ENCODE measurements at places on chromosomes 16 and 17.

GRCh38 chr17:322006-322780 lies 30.4 kb downstream of the RPH3AL start:
- DNase-seq = no peak

DNA sequence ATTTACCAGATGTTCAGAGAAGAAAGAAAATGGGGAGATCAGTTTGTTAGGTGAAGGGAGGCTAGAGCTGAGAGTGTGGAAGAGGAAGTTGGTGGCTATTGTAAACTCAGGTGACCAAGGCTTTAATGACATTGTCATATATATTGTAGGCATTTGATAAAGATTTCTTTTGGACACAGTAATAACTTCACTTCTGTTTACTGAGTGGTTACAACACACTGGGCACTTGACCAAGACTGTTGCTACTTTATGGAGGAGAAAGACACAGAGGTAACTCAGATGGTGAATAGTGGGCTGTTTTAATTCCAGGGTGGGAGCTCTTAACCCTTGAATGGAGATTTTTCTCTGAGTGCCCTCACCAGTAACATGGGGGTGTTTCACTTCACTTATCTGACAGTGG lies 46.0 kb downstream of the TNRC6A start:
- DNase-seq = no peak

DNA sequence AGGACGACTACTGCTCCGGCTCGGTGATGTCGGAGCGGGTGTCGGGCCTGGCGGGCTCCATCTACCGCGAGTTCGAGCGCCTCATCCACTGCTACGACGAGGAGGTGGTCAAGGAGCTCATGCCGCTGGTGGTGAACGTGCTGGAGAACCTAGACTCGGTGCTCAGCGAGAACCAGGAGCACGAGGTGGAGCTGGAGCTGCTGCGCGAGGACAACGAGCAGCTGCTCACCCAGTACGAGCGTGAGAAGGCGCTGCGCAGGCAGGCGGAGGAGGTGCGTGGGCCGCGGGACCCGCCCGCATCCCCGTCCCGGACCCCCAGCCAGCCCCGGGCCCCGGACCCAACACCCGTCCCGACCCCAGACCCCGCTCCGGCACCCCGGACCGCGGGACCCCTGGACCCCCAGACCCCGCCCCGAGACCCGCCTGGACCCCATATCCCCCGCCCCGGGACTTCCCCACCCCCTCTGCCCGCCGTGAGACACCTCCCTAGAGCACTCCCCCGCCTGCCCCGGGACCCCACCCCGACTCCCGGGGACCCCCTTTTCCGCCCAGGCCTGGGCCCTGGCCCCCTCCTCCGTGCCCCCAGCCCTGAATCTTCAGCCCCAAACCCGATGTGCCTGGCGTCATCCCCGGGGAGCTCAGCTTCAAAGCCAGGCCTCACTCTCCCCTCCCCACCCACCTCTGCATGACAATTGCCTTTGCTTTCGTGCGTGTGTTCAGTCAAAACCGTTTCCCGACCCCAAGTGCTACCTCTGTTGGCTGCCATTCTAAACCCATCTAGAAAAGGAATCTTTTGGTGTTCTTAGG lies 594 bp downstream of the MAPK8IP3 start:
- DNase-seq = peak; percentile 28

DNA sequence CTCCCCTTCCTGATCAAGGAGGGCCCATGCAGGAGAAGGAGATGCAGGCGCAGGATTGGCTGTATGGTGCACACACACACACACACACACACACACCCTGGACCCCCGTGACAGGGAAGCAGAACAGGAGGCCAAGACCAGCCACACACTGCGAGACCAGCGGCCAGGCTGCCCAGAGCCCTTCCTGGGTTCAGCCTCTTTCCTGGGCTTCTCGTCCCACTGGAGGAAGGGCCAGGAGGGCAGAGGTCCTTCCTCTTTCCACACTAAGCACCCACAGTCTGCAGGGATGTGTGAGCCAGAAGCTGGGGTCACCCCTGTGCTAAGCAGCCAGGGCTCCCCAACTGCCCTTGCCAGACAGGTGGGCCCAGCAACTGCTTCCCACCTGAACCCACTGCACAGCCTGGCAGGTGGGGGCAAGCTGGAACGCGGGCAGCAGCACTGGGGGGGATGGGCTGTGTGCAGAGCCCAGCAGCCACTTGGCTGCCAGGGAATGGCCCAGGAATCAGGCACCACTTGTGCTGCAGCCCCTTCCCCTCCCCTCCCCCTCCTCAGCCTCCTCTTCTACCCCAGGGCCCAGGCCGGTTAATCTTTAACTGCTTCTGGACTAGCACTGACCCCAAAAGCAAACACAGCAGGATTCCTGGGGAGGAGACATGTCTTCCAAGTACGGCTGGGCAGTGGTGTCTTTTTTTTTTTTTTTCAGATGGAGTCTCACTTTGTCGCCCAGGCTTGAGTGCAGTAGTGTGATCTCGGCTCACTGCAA lies 44.6 kb upstream of the SLC38A10 start:
- DNase-seq = no peak

GRCh38 chr17:10311131-10311530 lies 61.7 kb downstream of the MYH13 start:
- no peak for DNase-seq

DNA sequence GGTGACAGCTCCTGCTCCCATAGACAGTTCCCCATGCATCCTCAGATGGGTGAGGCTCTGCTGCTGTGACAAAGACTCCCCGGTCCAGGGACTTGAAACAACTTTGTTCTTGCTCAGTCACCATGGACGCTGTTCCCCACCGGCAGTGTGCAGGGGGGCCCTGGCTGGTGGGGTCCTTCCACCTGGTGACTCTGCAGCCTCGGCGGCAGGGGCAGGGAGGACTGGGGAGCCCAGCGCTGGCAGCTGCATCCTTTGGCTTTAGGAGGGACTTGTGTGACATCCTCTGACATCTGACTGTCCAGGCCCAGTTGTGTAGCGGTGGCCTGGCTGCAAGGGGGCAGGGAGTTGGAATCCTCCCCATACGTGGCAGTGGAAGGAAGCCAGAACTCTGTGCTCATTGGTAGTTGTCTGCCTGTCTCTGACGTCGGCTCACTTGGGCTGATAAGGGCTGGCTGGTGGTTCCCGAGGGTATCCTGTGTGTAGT lies 107.3 kb downstream of the CMIP start:
- no peak for DNase-seq

DNA sequence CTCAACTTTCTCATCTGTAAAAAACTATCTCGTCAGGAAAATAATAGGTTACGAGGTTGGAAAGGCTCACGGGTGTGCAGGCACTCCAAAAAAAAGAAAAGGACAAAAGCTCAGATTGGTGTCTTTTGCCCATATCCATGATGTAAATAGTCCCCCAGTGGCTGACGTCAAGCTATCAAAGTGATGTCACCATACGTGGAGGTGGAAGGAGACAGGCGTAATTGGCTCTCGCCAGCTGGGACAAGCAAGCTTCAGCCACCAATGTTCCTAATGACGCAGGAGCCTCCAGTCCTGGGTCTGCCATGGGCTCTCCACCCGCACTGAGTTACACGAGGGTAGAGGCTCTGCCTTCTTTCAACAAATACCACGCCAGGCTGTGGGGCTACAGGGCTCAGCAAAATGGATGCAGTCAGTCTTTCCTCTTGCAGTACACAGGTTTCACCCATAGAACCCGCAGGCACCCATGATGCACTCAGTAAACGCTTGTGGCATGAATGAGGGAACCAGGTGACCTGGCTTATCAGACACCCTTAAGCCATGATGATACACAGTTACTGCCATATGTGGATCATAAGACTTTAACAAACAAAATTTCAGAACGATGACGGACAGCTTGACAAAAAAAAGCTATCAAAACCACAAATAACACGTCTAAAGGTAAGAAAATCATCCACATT lies 50.5 kb downstream of the COTL1 start:
- no peak for DNase-seq

Measured in activated T-helper 9 cell treated with anti-CD3 and anti-CD28 coated beads, Interleukin-2, amount 50 U/mL, for 16 hours (primary cell).